HFFc6 (cell line): ENCODE measurements at places on chromosomes 12 and 14. TPM values are rescaled to one million over a fixed set of nuclear protein-coding genes. Genes with fewer than 3 reads are reported as not detected.

GRCh38 chr12:121255433-121255832 lies 41.1 kb downstream of the CAMKK2 start:
- no peak for DNase-seq

Gene KRT78
- 0.30 TPM in 1 of 3 replicates, not detected in the others for total RNA-seq

DNA sequence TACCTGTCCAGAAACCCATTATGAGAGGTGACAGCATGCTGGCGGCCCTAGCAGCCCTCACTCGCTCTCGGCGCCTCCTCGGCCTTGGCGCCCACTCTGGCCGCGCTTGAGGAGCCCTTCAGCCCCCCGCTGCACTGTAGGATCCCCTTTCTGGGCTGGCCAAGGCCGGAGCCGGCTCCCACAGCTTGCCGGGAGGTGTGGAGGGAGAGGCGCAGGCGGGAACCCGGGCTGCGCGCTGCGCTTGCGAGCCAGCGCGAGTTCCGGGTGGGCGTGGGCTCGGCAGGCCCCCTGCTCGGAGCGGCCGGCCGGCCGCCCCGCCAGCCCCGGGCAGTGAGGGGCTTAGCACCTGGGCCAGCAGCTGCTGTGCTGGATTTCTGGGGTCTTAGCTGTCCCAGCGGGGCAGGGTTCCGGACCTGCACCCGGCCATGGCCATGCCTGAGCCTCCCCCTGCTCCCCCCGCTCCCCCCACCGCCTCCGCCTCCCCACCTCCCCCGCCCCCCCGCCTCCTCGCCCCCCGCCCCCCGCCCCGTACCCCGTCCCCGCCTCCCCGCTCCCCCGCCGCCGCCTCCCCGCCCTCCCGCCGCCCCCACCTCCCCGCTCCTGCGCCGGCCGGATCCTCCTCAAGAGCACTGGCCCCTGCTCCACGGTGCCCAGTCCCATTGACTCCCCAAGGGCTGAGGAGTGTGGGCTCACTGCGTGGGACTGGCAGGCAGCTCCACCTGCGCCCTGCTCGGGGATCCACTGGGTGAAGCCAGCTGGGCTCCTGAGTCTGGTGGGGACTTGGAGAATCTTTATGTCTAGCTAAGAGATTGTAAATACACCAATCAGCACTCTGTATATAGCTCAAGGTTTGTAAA lies 163.1 kb downstream of the KLHL28 start:
- no peak for DNase-seq

Gene CAPZA3
- total RNA-seq, result not detected in 3 replicates

Gene CEBPE
- not detected in 3 replicates for total RNA-seq

- no peak for DNase-seq
Measured at GRCh38 chr14:68628605-68629310, 164.1 kb downstream of the ZFP36L1 start.

GRCh38 chr12:29901585-29901984 lies 117.8 kb upstream of the TMTC1 start:
- no peak for DNase-seq

Gene P2RX7
- total RNA-seq, result 0.10 to 0.21 TPM (median 0.17 TPM) in 3 replicates

Gene MSRB3
- total RNA-seq, result 136 and 153 TPM in 2 replicates

Gene PKP2
- total RNA-seq, result not detected in 3 replicates

Gene TAS2R31
- 0.53 to 0.77 TPM (median 0.56 TPM) in 3 replicates for total RNA-seq

Gene SLC2A3
- 35.2 to 48.0 TPM (median 45.1 TPM) in 3 replicates for total RNA-seq

- no peak for DNase-seq
Measured at GRCh38 chr12:98864363-98864762, 219.3 kb downstream of the APAF1 start.

GRCh38 chr14:74604911-74605310 lies 7.1 kb downstream of the LTBP2 start:
- DNase-seq, result peak; percentile 28

Gene CELA1
- not detected in 3 replicates for total RNA-seq

GRCh38 chr14:90624732-90625400 lies 191.4 kb downstream of the TTC7B start:
- DNase-seq, result no peak

Gene GLRX5
- 36.8 to 42.3 TPM (median 39.4 TPM) in 3 replicates for total RNA-seq
